DND-41 (cell line): ENCODE measurements at places on chromosomes 1 and 21.
A peak's percentile ranks its signal among the peaks of the same experiment; 100 is the strongest.

DNA sequence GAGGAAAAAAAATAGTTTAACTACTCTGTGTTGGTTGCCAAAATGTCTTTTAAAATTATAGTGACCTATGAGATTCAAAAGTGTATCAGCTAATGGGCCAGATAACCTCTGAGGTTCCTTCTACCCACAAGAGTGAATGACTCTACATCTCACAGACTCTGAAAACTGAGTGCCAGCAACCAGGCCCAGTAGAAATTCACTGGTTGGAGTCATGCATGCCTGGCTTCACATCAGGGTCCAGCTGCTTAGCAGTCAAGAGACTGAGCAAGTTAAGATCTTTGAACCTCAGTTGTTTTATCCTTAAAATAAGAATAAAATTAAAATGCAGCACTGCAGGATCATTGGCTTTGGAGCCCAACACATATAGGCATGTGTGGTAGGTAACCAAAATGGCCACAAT is 342.6 kb upstream of the NFIA start:
- H3K36me3 ChIP-seq = no peaks in the 10 kb centered on the region
- no peak overlapping the region for H3K4me3 ChIP-seq

- no peak for DNase-seq
- peaks cover 13% of the 10 kb centered on the region for H3K4me1 ChIP-seq
Measured at GRCh38 chr1:92444351-92444750, 42.4 kb downstream of the GFI1 start.

GRCh38 chr1:54220004-54220811 is 20.2 kb downstream of the MRPL37 start:
- no peaks in the 10 kb centered on the region for H3K27me3 ChIP-seq
- DNase-seq = no peak
- peaks cover 68% of the 10 kb centered on the region for H3K36me3 ChIP-seq
- H3K4me1 ChIP-seq = no peaks in the 10 kb centered on the region

DNA sequence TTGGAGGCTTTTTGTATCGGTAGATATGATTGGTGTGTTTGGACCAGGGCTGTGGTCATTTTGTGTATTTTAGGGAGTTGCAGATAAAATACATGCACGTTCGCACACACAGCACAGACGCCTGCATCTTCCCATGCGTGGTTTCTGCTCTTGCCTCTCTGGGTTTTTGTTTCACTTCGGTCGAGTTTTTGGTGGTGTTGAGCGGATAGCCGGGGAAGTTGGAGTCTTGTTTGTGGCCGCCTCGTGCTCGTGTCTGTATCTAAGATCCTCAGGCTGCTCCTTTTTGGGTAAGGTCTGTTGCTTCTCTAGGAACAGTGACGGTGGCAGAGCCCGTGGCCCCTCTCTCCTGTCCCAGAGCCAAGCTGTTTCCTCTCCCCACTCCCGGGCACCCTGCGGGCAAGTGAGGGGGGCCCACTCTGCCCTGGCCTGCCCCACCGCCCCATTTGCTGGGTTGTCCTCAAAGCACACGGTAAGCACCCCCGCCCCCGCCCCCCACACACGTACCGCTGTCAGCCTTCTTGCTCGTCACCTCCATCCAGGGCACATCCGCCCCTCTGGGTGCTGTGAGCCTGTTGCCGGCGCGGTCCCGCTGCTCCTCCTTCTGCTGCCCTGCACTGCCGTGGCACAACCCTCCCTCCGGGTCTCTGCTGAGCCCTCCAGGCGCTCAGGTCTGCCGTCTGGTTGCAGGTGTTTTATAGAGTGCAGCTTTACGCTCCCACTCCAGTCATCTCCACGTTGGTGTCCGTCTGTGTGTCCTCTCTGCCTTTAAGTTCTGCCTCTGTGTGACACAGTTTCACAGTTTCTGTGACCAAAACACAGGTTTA is 51.9 kb downstream of the AGPAT3 start:
- no peak overlapping the region for H3K4me3 ChIP-seq
- H3K36me3 ChIP-seq = peaks cover 3% of the 10 kb centered on the region
- H3K27me3 ChIP-seq = no peaks in the 10 kb centered on the region
- H3K4me1 ChIP-seq = peaks cover 18% of the 10 kb centered on the region

- H3K4me3 ChIP-seq = no peak overlapping the region
- no peak overlapping the region for H3K27ac ChIP-seq
- no peak for DNase-seq
- peaks cover 3% of the 10 kb centered on the region for H3K27me3 ChIP-seq
Measured at GRCh38 chr1:24936684-24937083, 6.6 kb upstream of the RUNX3 start.

DNA sequence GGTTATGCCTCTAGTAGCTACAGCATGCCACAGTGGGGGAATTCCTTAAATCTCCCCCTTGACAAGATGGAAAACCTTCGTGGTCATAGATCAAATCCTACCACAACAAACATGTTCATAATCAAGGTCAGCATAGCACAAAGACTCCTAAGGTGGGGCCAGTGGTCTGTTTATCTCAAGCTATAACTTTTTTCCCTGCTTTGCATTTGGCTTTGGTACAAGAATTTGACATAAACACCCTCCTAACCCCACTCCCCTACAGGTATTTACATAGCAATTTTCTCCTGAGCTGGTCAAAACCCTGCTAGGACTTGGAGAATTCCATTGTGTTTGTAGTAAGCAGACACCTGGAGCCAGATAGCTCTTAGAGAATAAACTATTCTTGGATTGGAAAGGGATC is 58.5 kb downstream of the HIVEP3 start:
- H3K36me3 ChIP-seq = peaks cover 80% of the 10 kb centered on the region
- no peak overlapping the region for H3K4me3 ChIP-seq
- peaks cover 60% of the 10 kb centered on the region for H3K4me1 ChIP-seq
- no peak for DNase-seq
- H3K27me3 ChIP-seq = no peaks in the 10 kb centered on the region
- H3K27ac ChIP-seq = peak overlapping the region; percentile 86

DNA sequence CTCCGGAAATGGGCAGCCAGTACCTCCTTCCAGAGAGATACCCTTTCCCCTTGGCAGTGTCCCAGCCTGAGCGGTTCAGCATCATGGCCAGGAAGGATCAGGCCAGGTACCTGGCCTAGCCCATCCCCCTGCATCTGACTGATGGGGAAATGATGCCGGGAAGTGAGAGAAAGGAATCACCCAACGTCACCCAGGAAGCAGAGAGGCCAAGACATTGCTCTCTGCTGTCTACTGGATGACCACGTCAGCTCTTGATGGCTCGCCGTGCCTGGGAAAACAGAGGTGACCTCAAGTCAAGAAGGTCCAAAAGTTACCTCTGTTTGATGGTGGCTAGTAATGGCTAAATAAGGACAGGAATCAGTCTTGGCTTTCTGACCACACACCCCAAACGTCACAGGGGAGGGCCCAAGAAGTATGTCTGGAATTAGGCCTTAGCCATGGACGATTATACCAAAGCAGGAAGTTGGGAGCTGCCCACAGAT is 79.0 kb downstream of the MRPL37 start:
- no peak overlapping the region for H3K4me3 ChIP-seq
- H3K36me3 ChIP-seq = peaks cover 65% of the 10 kb centered on the region
- H3K4me1 ChIP-seq = peaks cover 23% of the 10 kb centered on the region
- H3K27me3 ChIP-seq = no peaks in the 10 kb centered on the region

- H3K27ac ChIP-seq = peak overlapping the region; percentile 37; the same call in 1 of the 2 replicates
- no peak for DNase-seq
- no peaks in the 10 kb centered on the region for H3K27me3 ChIP-seq
- H3K4me1 ChIP-seq = peaks cover 60% of the 10 kb centered on the region
Measured at GRCh38 chr1:111234866-111235265, 7.4 kb downstream of the CHI3L2 start.

DNA sequence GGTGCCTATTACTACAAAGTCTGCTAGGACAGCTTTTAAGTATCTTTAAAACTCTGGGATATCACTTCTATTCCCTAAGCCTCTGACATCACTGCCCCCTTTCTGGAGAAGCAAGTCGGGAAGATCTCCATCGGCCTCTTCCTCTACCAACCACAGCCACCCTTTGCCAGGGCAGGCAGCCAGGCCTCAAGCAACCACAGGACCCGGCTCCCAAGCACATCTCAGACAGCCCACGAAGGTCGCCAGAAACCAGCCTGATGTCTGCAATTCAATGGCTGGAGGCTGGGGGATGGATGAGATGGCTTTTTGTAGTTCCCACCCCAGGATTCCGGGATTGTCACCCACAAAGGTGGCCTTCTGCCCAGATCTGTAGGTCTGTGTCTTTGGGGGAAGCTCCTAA is 70.7 kb downstream of the LGR6 start:
- H3K27ac ChIP-seq = no peak overlapping the region
- no peak overlapping the region for H3K4me3 ChIP-seq
- no peaks in the 10 kb centered on the region for H3K4me1 ChIP-seq
- no peak for DNase-seq
- H3K27me3 ChIP-seq = peaks cover 53% of the 10 kb centered on the region

GRCh38 chr1:25178917-25179561 is 53.3 kb downstream of the SYF2 start:
- no peak overlapping the region for H3K4me3 ChIP-seq
- no peak for DNase-seq
- no peaks in the 10 kb centered on the region for H3K4me1 ChIP-seq
- no peak overlapping the region for H3K27ac ChIP-seq
- no peaks in the 10 kb centered on the region for H3K36me3 ChIP-seq

DNA sequence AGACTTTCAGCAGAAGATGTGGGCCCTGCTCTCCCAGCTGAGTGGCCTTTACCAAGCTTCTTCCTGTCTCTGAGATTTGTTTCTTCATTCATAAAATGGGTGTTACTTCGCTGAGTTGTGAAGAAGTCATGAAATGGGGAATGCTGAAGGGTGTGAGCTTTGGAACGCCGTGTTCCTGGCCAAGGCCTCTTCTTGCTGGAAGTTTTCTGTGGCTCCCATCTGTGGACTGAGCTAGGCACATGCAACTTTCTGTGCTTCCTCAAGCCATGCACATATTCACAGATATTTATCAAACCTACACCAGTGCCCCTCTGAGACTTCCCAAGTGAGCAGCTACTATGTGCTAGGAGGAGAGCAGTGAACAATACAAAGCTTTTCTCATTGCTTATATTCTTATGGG is 106.3 kb upstream of the JUN start:
- no peaks in the 10 kb centered on the region for H3K36me3 ChIP-seq
- H3K4me3 ChIP-seq = no peak overlapping the region
- no peak overlapping the region for H3K27ac ChIP-seq
- H3K27me3 ChIP-seq = no peaks in the 10 kb centered on the region

DNA sequence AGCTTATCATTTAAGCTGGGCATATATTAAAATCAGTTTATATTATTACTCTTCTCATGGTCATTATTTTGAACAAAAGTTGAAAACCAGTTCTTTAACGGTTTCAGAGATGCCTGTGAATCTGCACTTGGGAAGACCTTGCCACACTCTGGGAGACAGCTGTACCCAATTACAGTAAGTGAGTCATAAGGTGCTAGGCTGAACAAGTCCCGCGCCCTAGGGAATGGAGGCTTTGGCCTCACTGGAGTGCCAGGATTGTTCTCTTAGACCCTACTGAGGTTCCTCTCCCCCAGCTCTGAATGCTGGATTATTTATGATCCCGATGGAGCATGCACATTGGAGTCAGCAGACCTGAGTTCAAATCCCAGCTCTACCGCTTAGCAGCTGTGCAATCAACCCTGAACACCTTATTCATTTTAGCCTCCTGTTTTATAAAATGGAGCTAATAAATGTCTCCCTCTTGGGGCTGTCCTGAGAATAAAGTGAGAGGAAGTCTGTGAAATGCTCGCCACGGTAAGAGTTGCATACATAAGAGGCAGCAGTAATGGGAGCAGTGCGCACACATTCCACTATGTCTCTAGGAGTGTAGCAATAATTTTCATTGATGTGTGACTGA is 266.2 kb downstream of the FOXD2 start:
- no peaks in the 10 kb centered on the region for H3K4me1 ChIP-seq
- H3K27me3 ChIP-seq = peaks cover 13% of the 10 kb centered on the region
- no peaks in the 10 kb centered on the region for H3K36me3 ChIP-seq
- no peak for DNase-seq

- H3K4me3 ChIP-seq = no peak overlapping the region
- H3K4me1 ChIP-seq = peaks cover 24% of the 10 kb centered on the region
- H3K27me3 ChIP-seq = no peaks in the 10 kb centered on the region
Measured at GRCh38 chr1:161096015-161096414, 2.1 kb upstream of the KLHDC9 start.

DNA sequence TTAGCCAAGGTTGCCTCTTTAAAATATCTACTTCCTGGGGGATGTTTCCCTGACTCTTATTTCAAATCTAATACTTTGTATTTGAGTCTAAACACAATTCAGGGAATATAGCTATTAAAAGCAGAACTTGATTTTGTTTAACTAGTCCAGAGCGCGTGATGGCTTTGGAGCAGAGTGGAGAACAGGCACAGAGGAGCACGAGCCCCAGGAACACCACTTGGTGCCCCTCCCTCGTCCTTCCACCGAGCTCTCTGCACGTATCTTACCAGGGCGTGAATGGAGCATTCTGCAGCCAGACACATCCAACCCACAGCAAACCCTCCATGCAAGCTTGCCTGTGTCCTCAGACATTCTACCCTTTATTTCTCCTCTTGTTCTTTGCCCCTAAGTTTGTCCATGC is 14.1 kb downstream of the KIF26B start:
- H3K27me3 ChIP-seq = peaks cover 9% of the 10 kb centered on the region
- H3K4me3 ChIP-seq = no peak overlapping the region
- H3K36me3 ChIP-seq = no peaks in the 10 kb centered on the region
- H3K4me1 ChIP-seq = 0 out of 2 replicates have a peak, but pooled peaks cover 7% of the 10 kb centered on the region
- no peak overlapping the region for H3K27ac ChIP-seq

- H3K27ac ChIP-seq = no peak overlapping the region
- H3K36me3 ChIP-seq = no peaks in the 10 kb centered on the region
- DNase-seq = no peak
- no peaks in the 10 kb centered on the region for H3K4me1 ChIP-seq
- no peak overlapping the region for H3K4me3 ChIP-seq
Measured at GRCh38 chr1:245051349-245052221, 103.2 kb upstream of the KIF26B start.

DNA sequence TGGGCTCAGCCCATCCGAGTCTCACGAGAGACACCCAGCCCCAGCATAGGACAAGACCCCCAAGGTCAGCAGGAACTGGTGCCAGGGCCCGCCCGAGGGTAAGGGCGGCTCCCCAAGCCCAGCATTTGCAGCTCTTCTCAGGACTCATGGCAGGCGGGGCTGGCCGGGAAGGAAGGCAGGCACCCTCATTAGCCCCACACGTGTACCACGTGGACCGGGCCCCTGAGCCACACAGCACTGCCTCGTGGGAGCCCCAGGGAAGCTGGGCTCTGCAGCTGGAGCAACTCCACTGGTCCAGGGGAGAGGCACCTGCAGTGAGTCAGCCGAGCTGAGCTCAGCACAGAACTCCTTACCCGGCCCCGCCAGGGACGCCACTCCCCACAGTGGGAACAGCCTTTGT is 97.7 kb upstream of the IFFO2 start:
- DNase-seq = no peak
- no peaks in the 10 kb centered on the region for H3K36me3 ChIP-seq
- H3K27me3 ChIP-seq = peaks cover 3% of the 10 kb centered on the region
- H3K4me3 ChIP-seq = no peak overlapping the region
- H3K27ac ChIP-seq = no peak overlapping the region

DNA sequence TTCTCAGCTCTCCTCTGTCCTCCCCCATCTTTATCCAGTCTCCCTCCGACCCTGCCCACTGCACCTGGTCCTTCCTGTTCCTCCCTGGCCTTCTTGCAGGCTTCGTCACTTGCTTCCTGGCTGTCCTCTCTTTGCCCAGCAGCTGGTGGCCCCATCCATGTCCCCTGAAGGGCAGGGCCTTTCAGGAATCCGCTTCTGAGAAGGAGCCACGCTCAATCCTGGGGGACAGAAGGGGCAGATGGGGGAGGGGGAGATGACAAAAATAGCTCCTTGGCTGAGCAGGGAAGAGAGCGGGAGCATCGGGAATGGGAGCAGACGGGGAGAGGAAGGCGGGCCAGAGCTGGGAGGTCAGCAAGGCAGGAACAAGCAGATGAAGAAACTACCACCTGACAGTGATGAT is 40.7 kb downstream of the SLC30A1 start:
- no peak overlapping the region for H3K4me3 ChIP-seq
- no peaks in the 10 kb centered on the region for H3K36me3 ChIP-seq
- no peaks in the 10 kb centered on the region for H3K4me1 ChIP-seq
- no peaks in the 10 kb centered on the region for H3K27me3 ChIP-seq
- no peak for DNase-seq
- no peak overlapping the region for H3K27ac ChIP-seq
